Cerebellar nuclear complex (tissue), 1 donor: ENCODE measurements at places on chromosomes 7 and 10.

GRCh38 chr10:10869592-10869991, 148.1 kb upstream of the CELF2 start:
- no peak for DNase-seq

GRCh38 chr10:25068152-25069058, 52.0 kb downstream of the THNSL1 start:
- DNase-seq, result no peak

DNA sequence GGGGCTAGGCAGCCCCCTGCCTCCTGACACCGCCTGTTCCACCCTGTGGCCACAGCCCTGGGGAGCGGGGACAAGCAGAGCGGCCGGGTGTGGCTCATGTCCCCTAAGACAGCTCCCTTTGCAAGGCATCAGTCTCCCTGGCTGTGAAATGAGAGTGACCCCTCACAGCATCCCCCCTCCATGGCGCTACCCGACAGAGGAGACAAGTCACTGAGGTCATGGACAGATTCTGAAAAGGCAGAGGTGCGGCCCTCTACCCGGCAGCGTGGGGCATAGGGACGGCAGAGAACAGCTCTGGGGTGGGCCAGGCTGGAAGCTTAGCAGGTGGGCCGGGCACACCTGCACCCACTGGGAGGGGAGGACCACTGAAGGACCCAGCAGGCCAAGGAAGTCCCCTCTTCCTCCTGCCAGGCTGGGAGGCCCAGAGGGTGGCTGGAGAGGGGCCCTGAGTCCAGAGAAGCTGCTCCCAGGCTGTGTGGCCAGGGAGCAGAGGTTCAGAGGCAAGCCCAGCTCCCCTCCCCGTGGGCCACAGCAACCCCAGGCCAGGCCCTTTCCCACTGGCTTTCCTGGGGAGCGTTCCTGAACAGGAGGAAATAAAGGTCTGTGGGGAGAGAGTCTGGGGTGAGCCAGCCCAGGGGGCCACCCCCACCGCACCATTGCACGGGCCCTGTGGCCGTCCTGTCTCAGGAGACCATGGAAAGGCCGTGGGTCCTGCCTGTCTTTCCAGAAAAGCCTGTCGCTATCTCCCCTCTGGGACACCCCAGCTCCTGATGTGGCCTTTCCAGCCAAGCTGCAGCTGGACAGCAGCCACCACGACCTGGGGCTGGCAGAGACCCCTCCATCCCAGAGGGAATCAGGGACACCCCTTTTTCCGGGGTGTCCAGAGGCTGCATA, 1.7 kb downstream of the ADAP1 start:
- no peak for DNase-seq

- DNase-seq, result peak; percentile 41
These were observed 13.3 kb upstream of the DDIT4 start for GRCh38 chr10:72260239-72260975.

- no peak for DNase-seq
These were observed 34.7 kb downstream of the GSDME start for GRCh38 chr7:24722386-24723177.

DNA sequence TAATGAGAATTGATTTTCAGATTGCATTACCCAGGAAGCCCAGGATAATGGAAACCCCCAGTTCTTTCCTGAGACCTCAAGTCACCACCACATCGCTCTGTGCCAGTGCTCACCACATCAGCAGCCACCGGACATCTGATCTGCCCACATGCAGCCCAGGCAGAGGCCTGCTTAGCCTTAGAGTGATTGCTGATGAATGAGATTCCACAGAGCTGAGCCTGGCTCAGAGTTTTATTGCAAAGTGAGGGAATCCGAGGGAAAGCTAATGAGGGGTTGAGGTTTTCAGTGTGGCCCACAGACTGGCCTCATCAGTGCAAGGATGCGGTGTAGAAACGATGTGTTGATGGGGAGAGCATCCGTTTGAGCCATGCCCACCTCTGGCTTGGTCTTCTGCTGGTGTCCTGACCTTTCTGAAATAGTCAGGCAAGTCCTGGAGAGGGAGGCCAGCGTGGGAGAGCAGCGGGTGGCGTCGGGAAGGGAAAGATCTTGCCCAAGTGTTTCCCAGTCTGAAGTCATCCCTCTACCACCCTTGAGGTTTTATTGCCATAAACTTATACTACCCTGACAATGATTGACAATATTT, 120.3 kb downstream of the ITIH5 start:
- DNase-seq, result no peak

DNA sequence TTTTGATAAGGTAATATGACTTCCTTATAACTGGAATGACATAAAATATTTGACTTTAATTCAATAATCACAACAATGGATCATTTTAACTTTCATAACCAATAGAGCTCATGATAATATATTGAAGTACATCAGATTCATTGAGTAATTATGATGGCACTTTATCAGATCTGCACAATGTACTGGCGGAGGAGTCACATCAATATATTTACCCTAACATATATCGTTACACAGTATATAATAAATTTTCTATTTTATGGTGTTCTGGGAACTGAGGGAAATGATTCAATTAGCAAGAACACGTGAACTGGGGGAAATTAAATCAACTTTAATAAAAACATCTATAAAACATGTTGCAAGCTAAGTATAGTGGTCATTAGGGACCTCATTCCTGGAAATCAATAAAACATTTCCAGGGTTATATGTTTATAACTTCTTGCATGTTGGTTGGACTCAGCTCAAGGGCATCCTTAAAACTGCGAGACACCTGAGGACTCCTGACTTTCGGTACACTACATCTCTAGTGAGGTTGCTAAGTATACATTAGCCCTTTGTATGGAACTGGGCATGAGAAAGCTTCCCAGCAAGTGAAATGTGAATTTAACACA, 254.0 kb downstream of the KCND2 start:
- no peak for DNase-seq

DNA sequence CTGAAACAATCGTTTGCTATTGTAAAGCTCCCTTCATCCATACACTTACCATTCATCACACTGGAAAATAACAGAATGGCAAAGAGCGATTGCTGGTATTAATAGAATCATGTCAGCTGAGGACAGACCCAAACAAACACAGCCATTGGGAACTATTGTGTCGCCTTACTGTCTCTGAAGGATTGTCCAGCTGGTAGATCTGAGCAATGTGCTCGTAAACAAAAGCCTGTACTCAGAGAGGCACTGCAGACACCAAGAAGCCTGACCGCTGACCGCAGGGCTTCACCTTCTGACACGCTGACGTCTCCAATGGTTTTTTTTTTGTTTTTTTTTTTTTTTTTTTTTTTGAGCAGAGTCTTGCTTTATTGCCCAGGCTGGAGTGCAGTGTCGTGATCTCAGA, 151.0 kb upstream of the FRMD4A start:
- no peak for DNase-seq

DNA sequence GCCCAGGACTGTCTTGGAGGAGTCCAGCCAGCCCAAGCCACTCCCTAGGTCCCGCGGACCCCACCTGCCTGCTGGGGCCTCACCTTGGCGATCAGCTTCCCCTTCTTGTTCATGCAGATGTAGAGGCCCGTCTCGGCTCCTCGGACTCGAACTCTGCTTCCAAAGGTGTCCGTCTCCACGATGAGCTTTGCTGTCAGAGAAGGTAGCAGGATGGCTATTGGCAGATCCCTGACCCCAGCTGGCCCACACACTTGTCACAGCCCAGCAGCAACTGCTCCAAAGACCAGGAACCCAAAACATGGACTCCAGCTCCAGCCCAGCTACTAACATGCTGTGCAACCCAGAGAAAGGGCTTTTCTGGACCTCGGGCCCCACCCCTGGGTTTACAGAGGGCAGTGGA, 4.5 kb downstream of the FGF8 start:
- no peak for DNase-seq

- DNase-seq, result no peak
These were observed 54.2 kb upstream of the PLXDC2 start for GRCh38 chr10:19762026-19762425.

DNA sequence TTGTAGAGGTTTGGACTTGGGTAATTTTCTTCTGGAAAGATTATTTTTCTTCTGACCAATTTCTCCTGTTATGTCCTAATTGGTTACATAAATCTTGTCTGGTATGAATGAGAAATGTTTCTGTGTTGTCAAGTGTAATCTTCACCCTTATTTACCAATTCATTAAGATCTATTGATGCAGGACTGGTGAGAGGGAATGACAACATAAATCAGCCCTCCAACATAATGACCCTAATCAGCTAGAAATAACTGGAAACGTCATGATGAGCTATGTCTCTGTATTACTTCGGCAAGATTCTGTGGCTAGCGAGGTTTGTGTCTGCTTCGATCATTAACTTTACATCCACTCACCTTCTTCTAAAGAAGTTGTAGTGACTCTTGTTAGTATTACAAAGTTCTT, 3.5 kb downstream of the FOXP2 start:
- no peak for DNase-seq

- DNase-seq, result no peak
These were observed 294.0 kb downstream of the PRPF18 start for GRCh38 chr10:13880760-13881159.

GRCh38 chr7:114818501-114818900, 103.4 kb upstream of the MDFIC start:
- no peak for DNase-seq
